Activated CD4-positive, alpha-beta T cell treated with anti-CD3 and anti-CD28 coated beads for 48 hours (primary cell): ENCODE measurements at places on chromosomes 3 and 15.

- no peak for DNase-seq
These were observed 73.1 kb upstream of the COL8A1 start for GRCh38 chr3:99565331-99565730.

DNA sequence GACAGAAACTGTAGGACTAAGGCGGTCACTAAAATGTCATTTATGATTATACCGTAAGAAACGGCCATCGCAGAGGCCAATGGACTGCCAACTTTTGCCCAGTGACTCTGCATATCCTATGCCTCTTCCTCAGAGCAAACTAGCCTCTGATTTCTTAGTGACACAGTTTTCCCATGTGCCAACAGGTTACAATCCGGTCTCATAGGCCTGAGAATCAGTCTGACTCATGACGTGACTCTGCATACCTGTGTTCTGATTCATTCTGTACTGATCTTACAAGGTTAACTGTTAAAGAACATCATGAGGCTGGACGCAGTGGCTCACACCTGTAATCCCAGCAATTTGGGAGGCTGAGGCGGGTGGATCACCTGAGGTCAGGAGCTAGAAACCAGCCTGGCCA is 17.8 kb downstream of the RUBCN start:
- peak; percentile 12 for DNase-seq

- DNase-seq, result no peak
These were observed 49.5 kb downstream of the PLXNA1 start for GRCh38 chr3:127032296-127032990.

GRCh38 chr3:20111836-20112235 is 71.6 kb downstream of the KAT2B start:
- DNase-seq, result no peak

DNA sequence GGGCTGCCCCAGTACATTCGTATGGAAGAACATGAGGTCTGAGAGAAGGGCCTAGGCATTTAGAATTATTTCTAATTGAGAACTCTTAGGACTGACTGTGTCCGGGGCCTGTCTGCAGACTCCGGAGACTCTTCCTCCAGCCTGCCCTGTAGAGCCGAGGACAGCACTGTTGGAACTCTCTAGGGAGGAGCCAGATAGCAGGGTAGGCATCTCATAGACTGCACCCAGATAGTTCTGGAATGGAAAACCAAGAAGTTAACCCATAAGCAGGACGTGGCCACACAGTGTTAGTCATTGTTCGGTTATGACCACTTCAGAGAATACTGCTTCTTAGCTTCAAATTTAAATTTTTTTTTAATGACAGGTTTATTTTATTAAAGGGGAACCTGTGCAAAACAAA is 59.5 kb downstream of the SNRK start:
- DNase-seq, result peak; percentile 15

DNA sequence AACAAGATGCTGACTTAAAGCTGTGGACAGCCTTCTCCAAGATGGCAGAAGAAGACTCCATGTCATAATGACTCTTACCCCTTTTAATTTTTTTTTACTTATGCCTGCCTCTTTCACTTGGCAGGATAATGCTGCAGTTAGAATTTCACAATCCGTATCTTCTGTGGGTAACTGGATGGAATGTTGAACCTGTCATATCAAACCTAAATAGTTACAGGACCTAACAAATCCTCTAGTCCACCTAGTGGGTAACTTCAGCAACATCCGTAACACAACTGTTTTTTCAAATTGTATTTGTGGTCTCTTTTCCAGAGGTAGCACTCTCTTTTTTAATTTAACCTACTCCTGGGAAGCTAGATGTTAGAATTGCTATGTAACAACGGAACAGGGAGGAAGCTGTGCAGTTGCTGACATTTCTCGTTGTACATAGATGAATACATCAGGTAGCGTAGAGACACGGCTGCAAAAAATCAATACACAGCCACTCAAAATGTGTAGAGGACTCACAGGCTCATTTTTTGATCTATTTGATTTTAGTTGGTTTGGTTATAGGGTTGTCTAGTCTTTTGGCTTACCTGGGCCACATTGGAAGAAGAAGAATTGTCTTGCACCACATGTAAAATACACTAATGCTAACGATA is 43.9 kb upstream of the TRPM1 start:
- no peak for DNase-seq
